ENCODE measurements at places on chromosomes 7 and 10. TPM values are rescaled to one million over a fixed set of nuclear protein-coding genes. Genes with fewer than 3 reads are reported as not detected.

SKIDA1 gene
- 2.7 TPM for total RNA-seq

LIPN gene
- total RNA-seq, result not detected

ELN gene
- total RNA-seq, result 152 TPM

NPFFR1 gene
- total RNA-seq, result 1.8 TPM

ASAH2 gene
- total RNA-seq, result 0.66 TPM

PRTFDC1 gene
- 1.5 TPM for total RNA-seq

ZNF804B gene
- 0.21 TPM for total RNA-seq

VENTX gene
- total RNA-seq, result 2.7 TPM

GRCh38 chr10:109773288-109774120, 149.8 kb downstream of the XPNPEP1 start:
- DNase-seq, result no peak

DNA sequence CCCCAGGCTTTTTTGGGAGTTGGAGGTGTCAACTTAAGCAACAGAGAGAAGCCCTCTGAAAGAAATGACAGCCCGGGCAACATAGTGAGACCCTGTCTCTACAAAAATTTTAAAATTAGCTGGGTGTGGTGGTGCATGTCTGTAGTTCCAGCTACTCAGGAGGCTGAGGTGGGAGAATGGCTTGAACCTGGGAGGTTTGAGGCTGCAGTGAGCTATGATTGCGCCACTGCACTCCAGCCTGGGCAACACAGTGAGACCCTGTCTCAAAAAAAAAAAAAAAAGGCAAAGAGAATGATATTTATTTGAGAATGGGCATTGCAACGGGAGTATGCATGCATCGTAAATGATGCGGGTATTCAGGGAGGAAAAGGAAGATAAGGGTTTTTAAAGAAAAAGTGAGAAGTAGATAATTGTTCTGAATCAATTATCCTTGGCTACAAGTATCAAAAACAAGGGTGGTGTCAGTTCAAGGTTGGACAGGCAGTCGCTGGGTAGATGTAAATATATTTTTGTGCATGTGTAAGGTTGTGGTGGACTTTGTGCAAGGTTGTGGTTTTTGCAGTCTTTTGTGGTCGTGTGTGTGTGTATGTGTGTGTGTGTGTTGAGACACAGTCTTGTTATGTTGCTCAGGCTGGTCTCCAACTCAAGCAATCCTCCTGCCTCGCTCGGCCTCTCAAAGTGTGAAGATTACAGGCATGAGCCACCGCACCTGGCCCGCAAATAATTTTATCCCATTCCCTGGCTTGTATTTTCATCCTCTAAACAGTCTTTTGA, 65.6 kb downstream of the COL26A1 start:
- DNase-seq, result no peak

- DNase-seq, result no peak
These were observed 266.4 kb upstream of the TCERG1L start for GRCh38 chr10:131577786-131578471.

GRCh38 chr7:21251151-21251800, 176.6 kb upstream of the SP4 start:
- DNase-seq, result no peak

DNA sequence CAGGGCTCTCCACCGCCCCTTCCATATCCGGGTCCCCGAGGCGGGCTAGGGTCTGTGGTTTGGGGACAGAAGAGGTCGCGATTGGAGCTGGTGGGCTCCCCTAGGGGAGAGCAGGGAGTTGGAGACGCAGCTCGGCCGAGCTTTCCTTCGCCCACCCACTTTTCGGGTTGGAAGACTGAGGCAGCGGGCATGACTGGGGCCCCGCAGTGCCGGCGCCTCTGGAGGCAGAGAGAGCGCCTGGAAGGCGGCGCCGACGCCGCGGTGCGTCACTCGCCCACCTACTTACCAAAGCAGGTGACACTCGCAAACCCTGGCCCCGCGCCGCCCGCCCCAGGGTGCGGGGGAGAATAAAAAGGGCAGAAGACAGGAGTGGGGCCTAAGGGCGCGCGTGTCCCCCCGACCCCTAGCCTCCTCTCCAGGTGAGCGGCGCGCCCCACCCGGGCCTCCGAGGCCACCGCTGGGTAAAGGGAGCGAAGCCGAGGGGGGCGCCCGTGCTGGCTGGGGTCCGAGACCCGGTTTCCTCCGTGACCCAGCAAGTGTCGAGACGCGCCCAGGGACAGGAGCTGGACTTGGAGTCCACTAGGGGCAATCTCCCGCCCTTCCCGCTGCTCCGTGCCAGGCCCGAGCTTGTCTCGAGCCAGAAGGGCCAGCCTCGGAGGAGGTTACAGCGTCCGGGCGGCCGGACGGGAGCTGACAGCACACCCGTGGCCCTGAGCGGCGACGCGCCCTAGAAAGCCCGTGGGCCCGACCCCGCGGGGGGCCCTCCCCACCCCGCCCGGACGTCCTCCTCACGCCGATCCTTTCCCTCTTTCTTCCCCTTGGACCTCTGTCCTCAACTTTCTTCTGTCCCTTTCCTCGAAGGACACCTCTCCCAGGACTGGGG, 34.4 kb upstream of the GRID1 start:
- DNase-seq, result no peak

GRCh38 chr7:139598642-139599041, 75.2 kb downstream of the CLEC2L start:
- DNase-seq, result no peak

- no peak for DNase-seq
These were observed 254.8 kb downstream of the HGF start for GRCh38 chr7:81515009-81515408.

GRCh38 chr10:520402-520787, 169.1 kb downstream of the DIP2C start:
- no peak for DNase-seq

DNA sequence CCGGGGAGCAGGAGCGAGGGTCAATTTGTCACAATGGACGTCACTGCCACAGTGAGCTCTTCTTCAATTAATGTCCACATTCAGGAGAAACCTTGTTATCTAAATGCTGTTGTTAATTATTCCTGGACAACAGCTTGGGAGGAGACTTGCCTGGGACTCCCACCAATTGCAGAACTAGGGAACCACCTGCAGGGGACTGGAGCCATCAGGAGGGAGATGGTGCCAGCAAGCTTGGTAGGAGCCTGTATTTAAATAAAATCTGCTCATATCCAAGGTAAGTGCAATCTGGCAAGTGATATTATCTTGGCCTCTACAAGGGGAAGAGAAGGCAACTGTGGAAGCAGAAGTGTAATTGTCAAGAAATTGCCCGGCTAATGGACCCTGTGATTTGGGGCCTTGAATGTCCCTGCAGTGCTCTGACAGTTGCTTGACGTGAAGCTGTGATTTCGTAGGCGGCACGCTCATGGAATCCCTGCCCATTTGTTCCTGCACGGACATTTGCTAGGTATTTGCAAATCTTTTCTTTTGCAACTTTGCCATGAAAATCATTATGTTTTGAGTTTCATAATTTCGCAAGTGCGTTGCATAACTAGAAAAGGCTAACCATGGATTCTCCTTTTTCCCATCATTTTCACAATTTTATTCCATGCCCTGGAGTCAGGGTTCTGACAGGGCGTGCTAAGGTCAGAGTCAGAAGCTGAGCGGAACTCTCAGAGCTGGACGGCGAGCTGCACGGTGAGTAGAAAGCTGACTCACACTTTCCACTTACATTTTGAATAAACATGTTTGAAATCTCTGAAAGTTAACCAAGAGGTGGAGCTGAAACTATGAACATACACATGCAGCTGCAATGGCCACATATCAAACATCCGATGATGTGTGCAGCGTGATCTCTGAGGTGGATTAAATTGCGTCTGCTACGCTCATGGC, 84.9 kb upstream of the TCERG1L start:
- DNase-seq, result peak; percentile 16

- DNase-seq, result no peak
These were observed 562.2 kb upstream of the FOXK1 start for GRCh38 chr7:4119848-4120247.

DNA sequence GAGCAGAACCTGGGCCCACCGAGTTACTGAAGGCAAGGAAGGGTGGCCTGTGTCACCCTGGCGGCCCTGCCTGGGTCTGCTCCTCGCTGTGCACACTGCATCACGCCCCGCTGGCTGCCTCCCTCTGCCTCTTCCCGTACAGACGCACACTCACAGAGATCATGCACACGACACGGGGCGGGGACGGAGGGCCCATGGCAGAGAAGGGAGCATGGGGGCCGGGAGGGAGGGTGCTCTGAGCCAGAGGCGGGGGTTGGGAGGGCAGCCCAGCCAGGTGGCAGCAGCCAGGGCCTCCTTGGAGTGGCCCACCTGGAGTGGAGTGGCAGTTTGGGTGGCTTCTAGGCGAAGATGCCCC, 16.6 kb downstream of the BUD23 start:
- DNase-seq, result no peak

GRCh38 chr10:61248013-61248412, 205.2 kb downstream of the TMEM26 start:
- no peak for DNase-seq

DNA sequence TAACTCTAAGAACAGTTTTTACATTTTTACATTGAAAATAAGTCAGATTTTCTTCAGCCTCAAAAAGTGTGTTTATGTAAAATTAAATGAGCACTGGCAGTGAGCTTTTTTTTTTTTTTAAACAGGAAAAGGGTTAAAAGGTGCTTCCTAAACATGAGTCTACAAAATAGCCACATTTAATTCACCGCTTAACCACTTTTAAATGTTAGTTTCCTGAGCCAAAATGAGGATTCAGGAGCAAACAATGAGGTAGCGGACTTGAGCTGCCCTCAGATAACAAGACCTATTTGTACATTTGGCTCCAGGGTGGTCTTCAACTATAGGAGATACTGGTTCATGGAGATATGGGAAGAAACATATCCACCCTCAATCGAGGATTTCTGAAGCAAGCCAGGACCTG, 22.8 kb downstream of the AKR1C3 start:
- DNase-seq, result no peak

- no peak for DNase-seq
These were observed 11.4 kb upstream of the AKR1D1 start for GRCh38 chr7:138064856-138065357.

DNA sequence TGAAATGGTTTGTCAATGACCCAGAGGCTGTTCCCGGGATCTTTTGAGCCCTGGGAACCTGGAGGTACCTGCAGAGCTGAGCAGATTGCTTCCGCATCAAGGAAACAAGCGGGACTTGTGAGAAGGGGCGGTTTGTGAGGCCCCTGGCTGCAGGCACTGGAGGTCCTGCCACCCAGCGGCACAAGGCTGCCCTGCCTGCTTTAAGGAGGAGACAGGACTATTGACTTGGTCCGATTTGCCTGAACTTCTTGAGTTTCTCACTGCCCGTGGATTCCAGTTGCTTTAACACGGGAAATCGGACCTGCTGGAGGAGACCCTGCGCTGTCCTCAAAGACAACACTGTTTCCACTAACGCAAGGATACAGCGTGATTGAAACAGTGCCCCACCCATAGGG, 130.1 kb downstream of the DNAJB6 start:
- no peak for DNase-seq

DNA sequence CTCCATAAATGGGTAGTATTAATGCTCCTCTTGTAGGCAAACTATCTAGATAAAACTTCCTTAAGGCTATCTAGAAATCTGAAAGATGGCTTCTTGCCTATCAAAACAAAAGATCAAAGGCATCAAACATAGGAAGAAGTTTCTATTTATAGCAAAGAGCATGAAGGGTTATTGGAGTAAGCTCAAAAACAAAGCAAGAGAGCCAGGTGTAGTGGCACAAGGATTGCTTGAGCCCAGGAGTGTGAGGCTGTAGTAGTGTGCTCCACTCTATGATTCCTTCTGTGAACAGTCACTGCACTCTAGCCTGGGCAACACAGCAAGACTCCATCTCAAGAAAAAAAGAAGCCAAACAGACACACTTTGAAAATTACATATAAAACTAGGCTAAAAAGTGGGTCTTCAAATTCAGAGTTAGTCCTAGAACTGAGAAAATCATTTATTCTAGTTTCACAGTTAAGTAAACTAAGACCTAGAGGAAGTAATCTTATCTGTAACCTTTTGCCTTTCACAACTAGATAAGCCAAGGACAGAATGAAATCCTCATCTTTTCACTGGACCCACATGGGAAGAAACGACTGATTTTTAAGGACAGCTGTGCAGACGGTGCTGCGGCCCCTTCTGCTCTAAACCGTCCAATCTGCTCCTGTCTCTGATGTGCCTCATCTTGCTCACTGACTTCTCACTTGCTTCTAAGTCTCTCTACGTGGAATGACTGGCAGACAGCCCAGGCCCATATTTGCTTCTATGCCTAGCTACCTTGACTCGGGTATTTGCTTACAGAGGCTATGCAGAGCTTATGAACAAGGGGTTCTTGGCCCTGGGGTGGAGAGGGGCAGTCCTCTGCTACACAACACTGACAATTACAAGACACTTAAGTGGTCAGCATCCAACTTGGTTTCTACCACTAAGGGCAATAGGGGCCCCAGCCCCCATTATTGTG, 50.0 kb downstream of the ESYT2 start:
- DNase-seq, result no peak

- no peak for DNase-seq
These were observed 196.4 kb downstream of the GFRA1 start for GRCh38 chr10:116076621-116077020.

GRCh38 chr7:33109758-33110238, 594 bp upstream of the RP9 start:
- DNase-seq, result no peak

DNA sequence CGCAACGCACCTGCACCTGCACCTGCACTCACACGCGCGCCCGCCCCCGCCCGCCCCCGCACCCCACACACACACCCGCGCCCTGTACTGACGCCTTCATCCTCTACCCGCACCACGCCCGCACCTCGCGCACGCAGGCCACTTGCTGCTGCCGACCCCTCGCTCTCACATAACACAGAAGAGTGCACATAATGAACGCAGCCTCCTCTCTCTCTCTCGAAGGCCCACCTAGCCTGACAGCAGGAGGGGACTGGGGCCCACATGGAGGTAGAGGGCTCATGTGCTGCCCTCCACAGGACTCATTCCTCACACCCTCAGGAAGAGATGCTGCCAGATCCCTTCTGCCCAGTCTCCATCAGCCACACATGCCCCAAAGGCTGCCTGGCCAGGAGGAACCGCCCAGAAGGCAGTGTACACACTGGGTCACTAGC, 432 bp upstream of the CAMK2B start:
- no peak for DNase-seq

DNA sequence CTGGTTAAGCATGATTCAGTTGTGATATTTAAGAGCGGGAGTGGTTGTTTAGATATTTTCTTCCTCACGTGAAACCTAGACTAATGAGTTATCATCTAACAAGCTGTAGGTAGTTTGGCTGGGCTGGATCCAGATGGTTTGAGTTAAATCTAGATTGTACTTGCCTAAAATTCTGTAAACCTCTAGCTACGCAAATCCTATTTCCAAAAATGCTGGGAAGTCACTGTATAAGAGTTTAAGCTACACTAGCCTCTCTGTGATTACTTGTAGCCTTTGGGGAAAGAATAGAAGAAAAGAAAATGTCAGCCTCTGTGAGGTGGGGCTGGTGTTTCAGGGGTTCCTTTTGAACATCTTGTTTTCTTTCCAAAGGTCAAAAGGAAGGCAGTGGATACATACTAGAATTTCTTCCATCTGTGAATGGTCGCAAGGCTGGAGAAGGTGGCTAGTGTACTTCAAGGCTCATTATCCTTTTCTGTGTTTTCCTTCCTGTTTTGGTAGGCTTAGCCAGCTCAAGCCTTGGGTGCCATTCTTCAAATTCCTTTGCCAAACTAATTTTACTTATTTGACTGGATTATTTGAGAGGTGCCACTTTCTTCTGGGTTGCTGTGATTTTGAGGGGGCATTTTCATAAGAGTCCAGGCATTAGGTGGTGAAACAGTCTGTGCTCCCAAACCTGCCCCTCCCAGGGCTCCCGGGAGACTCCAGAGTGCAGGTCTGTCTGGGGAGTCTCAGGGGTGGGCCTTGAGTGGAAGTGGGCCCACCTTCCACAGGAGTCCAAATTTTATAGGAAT, 5.2 kb upstream of the EN2 start:
- DNase-seq, result no peak

GRCh38 chr10:124746992-124747391, 2.8 kb upstream of the FAM53B start:
- no peak for DNase-seq

- DNase-seq, result no peak
These were observed 27.3 kb upstream of the HERPUD2 start for GRCh38 chr7:35722054-35722849.

All from tibial nerve (tissue), 4 donors.